Right ventricle myocardium inferior (tissue), 1 donor: ENCODE measurements at places on chromosomes 5 and 9.

DNA sequence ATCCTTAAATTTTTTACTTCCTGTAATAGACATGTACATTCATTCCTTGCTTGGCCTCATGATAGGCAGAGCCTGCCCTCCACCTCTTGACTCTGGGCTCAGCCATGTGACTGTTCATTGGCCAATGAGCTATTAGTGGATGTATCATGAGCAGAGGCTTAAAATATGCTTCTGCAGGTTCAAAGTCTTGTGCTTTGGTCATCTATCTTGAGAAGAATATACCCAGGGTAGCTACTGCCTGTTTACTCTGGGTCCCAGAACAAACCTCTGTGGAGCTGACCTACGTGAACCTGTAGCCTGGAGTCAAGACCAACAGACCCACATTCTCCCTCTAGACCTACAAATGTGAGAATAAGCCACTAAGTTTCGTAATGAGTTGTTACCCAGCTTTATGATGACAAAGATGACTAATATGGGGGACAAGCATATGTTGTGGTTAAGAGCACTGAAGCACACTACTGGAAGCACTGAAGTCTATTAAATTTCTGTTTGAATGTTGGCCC, 244.4 kb downstream of the MAST4 start:
- no peak for DNase-seq

GRCh38 chr5:153626836-153627235, 136.4 kb downstream of the GRIA1 start:
- no peak for DNase-seq

- no peak for DNase-seq
Observed at GRCh38 chr5:113447498-113448050, 12.8 kb upstream of the TSSK1B start.

DNA sequence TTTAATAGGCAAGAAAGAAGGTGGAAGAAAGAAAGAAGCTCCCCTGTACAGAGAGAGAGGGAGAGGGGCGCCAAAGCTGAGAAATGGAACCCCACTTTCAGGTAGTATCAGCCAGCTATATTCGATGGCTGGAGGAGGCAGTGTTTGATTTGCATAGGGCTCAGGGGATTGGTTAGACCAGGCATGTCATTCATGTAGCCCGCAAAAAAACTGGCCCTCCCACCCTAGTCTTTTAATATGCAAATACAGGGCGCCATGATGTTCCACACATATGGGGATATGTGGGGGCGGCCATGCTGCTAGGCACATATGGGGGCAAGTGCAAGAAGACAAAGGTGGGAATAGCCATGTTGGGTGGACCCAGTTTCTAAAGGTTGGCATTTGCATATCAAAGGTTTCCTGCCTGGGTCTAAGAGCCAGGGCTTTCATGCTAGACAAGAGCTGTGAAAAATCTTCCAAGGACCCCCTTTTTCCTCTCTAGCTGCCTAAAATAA, 174.4 kb upstream of the ADRA1B start:
- DNase-seq: no peak

- no peak for DNase-seq
Observed at GRCh38 chr5:80711938-80712337, 57.2 kb upstream of the DHFR start.
